ENCODE measurements at places on chromosomes 5 and 9. TPM values are rescaled to one million over a fixed set of nuclear protein-coding genes. Genes with fewer than 3 reads are reported as not detected.

- peak overlapping the region; percentile 93 for H3K27ac ChIP-seq
- H3K36me3 ChIP-seq, result peaks cover 30% of the 10 kb centered on the region
- peak; percentile 28 for DNase-seq
- H3K4me1 ChIP-seq, result peaks cover 67% of the 10 kb centered on the region
- H3K4me3 ChIP-seq, result peak overlapping the region; percentile 79
Observed at GRCh38 chr9:113579283-113580040, 115.9 kb downstream of the RGS3 start.

OMD gene
- total RNA-seq, result not detected

FOXD4L3 gene
- not detected for total RNA-seq

NELFB gene
- total RNA-seq, result 71.4 TPM

PCDHA6 gene
- total RNA-seq, result not detected
